ENCODE measurements at places on chromosomes 2 and 18.

DNA sequence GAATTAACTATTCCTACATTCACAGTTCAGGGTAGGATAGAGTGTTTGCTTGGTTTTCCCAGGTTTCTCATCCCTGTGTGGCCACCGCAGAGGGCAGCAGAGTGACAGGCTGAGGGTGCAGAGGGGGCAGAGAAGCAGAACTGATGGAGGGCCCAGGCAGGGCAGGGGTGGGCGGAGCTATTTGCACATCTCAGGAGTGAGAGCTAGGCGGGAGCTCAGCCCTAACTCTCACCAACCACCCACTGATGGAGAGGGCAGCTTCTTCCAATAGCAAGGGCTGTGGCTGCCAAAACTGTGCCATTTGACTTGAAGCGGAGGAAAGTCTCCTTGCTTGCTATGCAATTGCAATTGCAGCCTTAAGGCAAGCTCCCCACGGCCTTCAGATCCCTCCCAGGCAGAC, 12.0 kb upstream of the DARS1 start:
- DNase-seq: no peak

DNA sequence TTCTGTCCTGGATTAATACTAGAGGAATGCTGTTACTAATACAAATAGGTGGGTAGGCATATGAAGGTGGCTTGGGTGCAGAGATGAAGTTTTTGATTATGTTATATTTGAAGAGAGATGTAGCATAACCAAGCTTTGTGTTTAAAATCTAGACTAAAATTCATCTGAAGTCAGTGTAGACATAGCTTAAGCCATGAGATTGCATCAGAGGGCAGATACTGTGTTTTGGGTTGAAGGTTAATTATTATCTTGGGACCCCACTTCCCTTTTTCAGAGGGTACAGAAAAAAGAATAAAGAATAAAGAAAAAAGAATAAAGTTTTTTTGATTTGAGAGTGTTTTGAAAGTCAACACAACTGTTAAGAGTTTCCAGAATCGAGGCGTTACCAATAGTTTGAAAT, 13.0 kb downstream of the PPM1B start:
- no peak for DNase-seq

DNA sequence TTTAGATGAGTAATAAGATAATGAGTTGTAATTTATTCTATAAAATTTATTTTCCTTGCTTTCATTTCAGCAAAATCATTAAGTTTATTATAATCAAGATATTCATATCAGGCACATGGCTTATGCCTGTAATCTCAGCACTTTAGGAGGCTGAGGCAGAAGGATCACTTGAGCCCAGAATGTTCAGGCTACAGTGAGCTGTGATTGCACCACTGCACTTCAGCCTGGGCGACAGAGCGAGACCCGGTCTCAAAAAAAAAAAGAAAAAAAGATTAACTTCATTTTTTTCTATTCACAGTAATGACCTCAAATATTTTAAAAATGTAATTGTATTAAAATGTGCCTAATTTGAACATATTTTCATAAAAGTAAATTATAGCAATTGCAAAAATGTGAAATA, 67.9 kb downstream of the ACYP2 start:
- no peak for DNase-seq

- no peak for DNase-seq
Measured at GRCh38 chr2:32668254-32668653, 40.4 kb downstream of the TTC27 start.

- DNase-seq: no peak
Measured at GRCh38 chr2:188425266-188425665, 133.6 kb downstream of the GULP1 start.
